Suppressor macrophage treated with lipopolysaccharide for 1 hour (primary cell): ENCODE measurements at places on chromosomes 2 and 18.

DNA sequence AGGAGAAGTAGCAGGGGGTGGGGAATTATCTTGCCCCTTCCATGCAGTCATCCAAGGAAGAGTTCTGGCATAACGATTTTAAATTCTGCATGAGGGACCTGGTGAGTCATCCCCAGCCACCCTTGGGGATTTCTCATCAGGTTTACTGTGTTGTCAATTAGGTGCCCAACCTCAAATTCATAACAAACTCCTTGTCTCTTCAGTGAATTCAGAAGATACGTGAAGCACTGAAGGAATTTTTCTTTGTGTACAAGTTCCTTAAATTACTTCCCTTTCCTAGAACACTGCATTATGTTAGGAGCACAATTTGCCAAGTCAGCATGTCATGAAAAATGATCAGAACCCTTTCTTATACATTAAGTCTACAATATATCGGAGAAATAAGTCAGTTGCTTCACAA lies 70.8 kb upstream of the NOSTRIN start:
- peak; percentile 69 for DNase-seq

DNA sequence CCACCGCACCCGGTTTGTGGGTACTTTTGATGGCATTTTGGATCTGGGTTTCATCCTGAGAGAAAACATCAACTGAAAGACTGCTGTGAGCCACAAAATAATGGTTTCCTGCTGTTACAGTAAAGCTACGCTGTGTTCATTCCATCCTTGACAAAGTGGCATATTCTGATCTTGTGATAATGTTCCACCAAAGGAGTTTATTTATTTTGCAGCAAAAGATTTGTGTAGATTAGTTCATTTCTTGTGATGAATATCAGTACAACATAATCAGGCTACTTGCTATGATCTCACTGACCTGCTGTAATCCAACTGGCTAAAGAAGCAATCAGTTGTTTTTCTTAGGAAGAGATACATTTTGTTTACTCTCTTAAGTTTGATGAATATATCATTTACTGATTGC lies 45.0 kb downstream of the EEF1B2 start:
- DNase-seq = no peak

DNA sequence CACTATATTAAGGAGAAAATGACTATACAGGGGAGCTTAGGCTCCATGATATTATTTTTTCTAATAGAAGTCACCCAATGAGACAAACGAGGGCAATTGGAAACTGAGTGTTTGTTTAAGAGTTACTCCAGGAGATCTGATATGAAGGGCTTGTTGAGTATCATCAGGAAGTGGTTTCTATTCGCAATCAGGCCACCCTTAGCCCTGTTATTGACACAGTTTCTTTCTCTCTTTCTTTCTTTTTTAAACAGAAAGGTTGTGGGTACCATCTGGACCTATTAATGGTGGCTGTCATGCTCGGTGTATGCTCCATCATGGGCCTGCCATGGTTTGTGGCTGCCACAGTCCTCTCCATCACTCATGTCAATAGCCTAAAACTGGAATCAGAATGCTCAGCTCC lies 117.3 kb downstream of the DPP4 start:
- no peak for DNase-seq

DNA sequence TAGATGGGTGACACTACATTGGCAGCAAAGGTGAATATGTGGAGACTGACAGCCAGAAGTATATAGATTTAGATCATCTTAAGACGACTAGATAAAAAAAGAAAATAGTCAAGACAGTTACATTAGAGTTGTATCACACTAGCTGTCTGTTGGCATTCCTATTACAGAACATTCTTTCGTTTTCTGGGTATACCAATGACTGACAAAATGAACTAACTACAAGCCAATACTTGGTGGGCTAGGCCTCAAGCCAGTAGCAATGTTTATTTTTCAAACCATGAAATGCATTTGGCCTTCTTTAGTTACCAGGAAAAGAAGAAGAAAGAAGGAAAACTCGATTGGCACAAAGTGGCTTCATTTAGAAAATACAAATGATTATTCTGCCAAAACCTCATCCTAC lies 944.9 kb upstream of the ZEB2 start:
- no peak for DNase-seq

- DNase-seq = no peak
Measured at GRCh38 chr2:136010126-136010525, 24.7 kb upstream of the DARS1 start.

- no peak for DNase-seq
Measured at GRCh38 chr18:78165525-78165924, 814.1 kb upstream of the SALL3 start.

DNA sequence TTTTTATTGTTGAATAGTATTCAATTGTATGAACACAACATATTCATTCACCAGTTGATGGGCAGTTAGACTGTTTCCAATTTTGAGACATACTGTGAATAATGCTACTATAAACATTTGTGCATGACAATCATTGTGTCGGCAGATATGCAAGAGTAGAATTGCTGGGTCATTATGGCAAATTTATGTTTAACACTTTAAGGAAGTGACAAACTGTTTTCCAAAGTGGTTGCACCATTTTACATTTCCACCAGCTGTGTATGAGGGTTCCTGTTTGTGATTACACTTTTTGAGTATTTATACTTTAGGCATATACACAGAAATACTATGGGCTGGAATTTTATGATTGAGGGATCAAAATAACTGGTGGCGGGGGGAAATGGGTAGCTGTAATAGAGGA lies 61.2 kb downstream of the MAP4K3 start:
- DNase-seq = no peak

DNA sequence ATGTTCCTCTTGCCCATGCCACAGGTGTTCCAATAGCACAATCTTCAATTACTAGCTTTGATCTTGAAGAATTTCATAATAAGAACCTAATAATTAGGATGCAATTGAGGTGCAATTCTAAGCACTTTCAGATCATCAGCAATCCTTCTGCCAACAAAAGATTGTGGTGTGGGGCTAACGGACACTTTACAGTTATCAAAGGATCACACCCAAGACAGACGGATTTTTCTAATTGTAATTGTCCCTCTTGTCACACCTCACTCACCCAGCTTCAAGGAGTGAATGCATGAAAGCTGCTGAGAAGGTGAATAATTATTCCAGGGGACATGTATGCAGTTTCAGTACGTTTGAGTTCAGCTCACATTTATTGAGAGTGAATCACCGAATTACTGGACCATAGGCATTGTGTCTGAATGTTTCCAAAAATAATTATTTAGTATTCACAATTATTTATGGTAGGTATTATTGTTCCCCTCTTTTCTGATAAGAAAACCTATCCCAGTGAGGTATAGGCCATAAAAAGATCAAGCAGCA lies 438.5 kb upstream of the TRIB2 start:
- DNase-seq = no peak

DNA sequence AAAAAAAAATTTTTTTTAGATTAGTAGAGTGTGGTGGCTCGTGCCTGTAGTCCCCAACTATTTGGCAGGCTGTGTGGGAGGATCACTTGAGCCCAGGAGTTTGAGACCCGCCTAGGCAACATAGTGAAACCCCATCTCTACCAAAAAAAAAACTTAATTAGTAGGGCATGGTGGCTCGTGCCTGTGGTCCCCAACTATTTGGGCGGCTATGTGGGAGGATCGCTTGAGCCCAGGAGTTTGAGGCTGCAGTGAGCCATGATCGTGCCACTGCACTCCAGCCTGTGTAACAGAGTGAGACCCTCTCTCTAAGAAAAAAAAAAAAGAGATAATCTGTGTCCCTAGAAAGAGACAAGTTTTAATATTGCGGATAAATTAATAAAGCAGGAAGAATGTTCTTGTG lies 8.8 kb downstream of the GPR55 start:
- DNase-seq = no peak

- peak; percentile 86 for DNase-seq
Measured at GRCh38 chr18:63518178-63519012, 23.8 kb upstream of the SERPINB12 start.

DNA sequence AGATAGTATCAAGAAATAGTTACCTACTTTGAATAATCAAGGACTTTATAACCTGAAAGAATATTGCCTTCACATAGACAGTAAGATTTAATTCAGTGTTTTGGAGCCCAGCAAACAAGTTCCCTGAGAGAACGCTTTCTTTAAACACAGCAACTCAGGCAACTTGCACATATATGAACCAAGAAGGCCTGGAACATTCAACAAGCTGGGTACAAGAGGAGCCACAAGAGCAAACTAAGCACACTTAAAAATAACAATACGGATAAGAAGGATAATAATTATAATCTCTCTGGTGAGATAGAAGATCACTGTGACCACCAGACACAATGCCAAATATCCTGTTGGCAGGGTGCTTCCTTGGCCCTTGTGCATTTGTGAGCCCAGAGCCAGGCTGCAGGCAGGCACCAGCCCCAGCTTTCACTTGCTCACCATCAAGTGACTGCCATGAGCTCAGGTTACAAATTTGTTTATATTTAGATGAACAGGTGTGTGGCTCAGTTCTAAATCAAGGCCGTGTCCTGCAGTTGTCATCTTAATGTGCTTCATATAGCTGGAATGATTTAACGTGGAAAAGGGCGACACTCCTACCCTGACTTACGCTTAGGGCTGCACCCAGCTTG lies 446.6 kb downstream of the IRS1 start:
- no peak for DNase-seq

GRCh38 chr2:217953011-217953481 lies 49.7 kb downstream of the TNS1 start:
- DNase-seq = no peak

DNA sequence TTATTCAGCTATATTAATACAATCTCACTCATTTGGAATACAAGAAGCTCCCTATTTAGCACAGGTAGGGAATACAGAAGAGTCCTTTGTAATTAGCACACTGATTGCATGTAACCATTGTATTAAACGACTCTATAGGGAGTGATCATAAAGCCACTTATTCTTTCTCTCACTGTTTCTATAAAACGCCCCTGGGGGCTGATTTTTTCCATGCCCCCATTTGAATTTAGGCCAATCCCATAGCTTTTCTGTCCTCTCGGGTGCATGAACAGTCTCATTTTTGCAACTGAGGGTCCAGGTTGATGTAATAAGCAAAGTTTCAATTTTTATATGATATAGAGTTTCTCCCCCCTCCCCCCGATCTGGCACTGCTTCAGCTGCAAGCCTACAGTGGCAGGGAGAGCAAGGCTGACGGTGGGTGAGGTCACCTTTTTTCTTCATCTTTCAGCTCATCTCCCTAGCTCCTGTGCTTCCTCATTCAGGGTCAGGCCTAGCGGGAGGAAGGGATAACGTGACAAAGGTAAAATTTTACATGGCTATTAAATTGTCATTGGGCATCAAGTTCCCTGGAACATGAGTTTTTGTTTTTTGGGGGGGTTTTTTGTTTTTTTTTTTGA lies 45.7 kb downstream of the GAD1 start:
- DNase-seq = no peak

DNA sequence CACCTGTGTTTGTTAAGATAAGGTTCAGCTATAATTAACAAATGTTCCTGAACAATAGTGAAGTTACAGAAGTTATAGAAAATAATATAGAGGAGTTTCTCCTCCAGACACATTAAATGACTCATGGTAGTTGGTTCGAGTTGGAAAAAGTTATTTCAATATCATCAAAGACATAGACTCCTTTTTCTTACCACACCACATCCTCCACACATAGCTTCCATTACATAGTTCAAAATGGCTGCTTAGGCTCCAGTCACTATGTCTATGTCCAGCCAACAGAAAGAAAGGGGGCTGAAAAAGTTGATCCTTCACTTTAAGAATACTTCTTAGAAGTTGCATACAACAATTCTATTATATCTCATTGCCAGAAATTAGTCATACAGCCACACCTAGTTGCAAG lies 50.7 kb downstream of the DYNAP start:
- DNase-seq = no peak

DNA sequence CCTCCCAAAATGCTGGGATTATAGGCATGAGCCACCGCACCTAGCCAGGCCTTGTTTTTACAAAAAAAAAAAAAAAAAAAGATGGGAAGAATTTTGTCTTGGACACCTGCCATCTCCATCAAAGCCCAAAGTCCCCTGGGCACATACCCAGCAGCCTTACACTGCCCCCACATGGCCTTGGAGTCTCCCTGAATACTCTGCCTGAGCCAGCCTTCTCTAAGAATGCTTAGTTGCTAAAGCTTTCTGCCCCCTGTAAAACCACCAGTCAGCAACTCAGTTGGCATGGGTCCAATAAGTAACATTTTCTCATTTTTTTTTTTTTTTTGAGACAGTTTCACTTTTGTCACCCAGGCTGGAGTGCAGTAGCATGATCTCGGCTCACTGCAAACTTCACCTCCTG lies 40.6 kb downstream of the SPC25 start:
- no peak for DNase-seq

DNA sequence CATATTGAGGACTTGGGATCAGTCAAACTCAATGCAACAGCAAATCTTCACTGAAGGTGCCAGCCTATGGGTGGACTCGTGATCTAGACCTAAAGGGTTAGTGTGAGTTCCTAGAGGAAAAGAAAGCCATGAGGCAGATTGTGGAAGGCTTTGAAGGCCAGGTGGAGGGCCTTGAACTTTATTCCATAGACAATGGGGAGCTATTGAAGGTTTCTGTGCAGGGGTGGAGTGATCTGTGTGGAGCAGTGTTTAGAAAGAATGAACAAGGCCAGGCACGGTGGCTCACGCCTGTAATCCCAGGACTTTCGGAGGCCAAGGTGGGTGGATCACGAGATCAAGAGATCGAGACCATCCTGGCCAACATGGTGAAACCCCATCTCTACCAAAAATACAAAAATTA lies 61.5 kb downstream of the EPAS1 start:
- no peak for DNase-seq

DNA sequence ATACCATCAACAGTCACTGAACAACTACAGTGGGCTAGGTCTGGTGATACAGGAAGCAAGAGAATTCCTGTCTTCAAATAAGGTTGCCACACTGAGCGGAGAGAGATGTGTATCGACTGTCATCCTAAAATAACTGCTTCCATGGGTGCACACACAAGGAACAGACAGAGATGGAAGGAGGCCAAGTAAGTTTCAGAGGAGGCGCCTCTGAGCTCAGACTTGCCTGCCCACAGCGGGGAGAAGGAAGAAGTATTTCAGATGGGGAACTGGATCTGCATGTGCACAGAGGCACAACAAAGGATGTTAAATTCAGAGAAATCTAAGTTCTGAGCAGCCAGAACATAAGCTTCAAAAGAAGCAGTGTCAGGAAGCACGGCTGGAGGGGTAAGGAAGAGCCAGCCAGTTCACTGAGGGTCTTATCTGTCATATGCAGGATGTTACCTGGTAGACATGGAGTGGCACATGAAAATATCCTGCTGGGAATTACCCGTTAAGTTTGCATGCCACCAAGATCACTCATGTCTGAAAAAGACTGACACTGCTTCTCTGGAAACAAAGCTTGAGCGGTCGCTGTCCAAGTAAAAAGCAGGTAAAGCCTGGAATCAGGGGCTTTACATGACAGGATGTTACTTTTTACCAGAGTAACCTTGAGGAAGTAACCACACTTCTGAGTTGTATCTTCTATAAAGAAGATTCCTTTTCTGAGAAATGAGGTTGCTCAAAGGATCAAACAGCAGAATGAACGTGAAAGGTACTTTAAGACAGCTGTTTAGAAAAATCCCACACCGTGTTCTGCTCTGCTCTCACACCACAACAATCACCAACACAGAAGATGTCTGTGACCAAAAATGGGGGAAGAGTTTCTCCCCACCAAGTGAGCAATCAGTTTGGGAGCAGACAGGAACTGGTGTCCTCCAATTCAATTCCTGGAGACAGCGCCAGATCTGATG lies 260.2 kb downstream of the NBAS start:
- DNase-seq = no peak
